ENCODE measurements at places on chromosomes 1 and 21.

- no peak for DNase-seq
Measured at GRCh38 chr21:17688912-17689874, 76.5 kb upstream of the BTG3 start.

DNA sequence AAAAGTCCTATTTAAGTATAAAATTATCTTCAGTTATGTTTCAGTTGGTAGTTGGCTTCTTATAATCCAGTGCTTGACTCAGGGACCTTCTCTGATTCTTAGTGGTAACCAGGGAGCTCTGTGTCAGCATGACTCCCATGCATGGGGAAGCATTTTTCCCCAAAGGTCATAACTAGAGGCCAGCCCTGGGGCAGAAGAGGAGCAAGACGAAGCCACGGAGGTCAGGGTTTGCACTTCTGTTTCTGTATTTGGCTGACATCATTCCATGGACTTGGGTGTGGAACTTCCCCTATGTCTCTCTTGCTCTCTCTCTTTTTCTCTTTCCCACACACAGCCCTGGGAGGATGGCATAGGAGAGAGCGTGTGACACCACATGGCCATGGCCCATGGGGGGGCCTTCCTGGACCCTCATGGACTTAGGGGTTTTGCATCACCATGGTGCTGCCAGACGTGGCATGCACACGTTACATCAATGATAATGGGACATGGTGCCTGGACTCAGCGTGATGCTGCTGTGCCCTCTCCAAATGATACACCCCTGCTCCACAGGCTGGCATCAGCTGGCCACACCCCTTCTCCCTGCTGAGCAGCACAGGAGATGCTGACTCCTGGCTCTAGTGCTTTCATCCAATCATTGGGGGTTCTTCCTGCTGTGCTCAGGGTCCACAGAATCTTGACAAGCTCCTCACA, 260.5 kb downstream of the KCNJ6 start:
- no peak for DNase-seq

DNA sequence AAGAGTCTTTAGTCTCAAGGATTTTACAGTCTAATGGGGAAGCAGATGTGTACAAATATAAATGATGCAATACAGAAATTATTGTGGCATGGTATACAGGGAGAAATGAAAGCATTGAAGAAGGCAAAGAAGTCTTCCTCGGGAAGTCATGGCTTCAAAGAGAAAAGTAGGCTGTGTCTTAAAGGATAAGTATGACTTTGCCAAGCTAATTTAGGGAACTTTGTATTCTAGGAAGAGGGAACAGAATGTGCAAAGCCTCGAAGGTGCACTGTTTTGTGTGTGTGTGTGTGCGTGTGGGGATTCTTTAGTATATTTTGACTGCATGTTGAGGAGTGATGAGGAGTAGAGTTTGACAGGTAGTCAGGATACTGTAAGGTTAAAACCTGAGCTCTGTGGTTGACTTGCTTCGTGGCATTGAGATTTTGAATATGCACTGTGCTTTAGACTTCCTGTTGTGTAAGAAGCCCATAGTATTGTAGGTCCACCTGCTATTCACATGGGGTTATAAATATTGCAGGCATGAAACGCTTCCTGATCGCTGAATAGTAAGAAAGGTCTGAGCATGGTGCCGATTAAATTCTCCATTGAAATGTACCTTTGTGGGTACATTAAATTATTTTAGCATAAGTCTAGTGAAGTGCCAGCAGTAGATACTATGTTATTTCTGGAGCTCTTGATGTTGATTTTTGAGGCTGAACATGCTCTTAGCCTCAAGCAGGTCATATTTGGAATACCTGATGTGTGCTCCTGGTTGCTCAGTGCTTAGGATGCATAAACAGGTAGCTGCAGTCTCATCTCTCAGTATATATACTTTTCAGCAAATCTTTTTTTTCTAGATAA, 8.0 kb downstream of the SMAP2 start:
- no peak for DNase-seq

DNA sequence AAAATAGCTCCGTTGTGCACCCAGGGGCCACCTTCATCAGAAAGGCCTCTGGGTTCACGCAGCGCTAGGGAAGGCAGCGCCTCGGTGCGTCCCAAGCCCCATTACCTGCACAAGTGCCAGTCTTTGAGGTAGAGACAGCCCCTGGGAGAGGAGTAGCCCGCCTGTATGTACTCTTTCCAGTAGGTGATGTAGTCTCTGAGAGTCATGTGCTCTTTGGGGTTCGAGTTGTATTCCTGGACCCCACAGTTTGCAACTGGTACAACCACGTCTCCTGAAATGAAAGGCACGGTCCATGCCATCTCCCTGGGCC, 601 bp downstream of the JMJD4 start:
- DNase-seq, result no peak

GRCh38 chr1:167145965-167146364, 52.1 kb downstream of the STYXL2 start:
- DNase-seq, result no peak

DNA sequence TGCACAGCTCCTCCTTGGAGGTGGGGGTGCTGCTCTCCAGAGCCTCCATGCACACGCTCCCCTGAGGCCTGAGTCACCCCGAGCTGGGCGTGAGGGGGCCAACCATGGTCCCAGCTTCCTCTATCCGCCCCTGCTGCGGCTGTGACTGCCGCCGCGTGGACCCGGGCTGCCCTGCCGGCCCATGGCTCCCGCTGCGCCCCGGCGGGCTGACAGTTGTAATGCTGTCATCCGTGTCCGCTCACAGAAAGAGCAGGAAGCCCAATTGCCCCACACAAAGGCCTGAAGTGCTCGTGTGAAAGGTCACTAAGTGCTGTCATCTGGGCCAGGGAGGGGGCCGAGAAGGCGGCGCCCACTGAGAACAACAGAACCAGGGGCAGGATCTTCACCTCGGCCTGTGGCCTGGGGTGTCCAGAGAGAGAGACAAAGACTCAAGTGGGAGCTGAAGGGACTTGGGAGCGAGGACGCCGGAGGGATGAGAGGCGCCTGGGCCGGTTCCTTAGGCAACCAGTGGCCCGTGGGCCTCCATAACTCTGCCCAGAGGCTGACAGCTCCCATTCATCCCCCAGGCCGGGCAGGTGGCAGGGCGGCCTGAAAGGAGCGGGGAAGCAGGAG, 31.5 kb downstream of the OLIG1 start:
- no peak for DNase-seq

DNA sequence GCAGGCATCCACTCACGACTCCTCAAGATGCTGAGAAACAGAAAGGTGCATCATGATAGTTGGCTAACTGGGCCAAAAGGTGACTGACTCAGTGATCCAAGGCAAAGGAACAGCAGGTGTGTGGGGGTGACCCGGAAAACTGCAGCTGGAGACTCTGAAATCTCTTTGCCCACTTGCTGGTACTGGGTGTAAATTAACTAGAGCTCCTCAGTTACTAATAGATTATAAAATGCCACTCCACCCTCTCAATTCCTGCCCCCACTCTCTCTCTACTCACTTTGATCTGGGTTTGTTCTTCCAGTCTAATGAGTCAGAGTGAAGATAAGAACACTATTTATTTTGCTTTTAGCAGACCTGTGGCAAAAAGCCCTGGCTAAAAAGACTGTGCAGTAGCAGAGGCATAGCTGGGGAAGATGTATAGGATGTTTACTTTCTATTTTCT, 7.2 kb upstream of the PIGC start:
- no peak for DNase-seq

DNA sequence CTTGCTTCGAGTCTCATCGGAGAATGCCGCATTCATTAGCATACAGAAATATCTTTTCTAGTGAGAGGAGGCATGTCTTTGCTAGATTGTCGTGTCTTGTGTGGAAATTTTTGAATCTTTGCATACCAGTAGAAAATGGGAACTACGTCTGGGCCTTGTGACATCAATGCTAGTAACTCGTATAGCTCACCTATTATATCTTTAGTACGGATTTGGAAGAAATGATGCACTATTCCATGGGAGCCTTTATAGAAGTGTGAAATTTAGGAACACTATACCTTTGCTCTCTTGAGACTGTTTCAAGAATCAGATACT, 835 bp downstream of the UHMK1 start:
- DNase-seq, result no peak

GRCh38 chr1:70220517-70221237, 503 bp upstream of the SRSF11 start:
- no peak for DNase-seq

GRCh38 chr1:27348861-27349783, 7.3 kb downstream of the SYTL1 start:
- no peak for DNase-seq

- DNase-seq, result no peak
Measured at GRCh38 chr1:113913887-113914664, 8.9 kb downstream of the DCLRE1B start.

GRCh38 chr1:203667616-203668015, 41.0 kb downstream of the ATP2B4 start:
- no peak for DNase-seq

All from epithelial cell of proximal tubule (primary cell).